IPS DF 6.9 (cell line): ENCODE measurements at places on chromosomes 12 and 14.

GRCh38 chr12:100403446-100403845, 46.6 kb downstream of the SLC17A8 start:
- no peak for DNase-seq

GRCh38 chr12:108213871-108214445, 84.9 kb downstream of the WSCD2 start:
- no peak for DNase-seq

GRCh38 chr14:58690801-58691516, 53.2 kb downstream of the DACT1 start:
- DNase-seq, result no peak

DNA sequence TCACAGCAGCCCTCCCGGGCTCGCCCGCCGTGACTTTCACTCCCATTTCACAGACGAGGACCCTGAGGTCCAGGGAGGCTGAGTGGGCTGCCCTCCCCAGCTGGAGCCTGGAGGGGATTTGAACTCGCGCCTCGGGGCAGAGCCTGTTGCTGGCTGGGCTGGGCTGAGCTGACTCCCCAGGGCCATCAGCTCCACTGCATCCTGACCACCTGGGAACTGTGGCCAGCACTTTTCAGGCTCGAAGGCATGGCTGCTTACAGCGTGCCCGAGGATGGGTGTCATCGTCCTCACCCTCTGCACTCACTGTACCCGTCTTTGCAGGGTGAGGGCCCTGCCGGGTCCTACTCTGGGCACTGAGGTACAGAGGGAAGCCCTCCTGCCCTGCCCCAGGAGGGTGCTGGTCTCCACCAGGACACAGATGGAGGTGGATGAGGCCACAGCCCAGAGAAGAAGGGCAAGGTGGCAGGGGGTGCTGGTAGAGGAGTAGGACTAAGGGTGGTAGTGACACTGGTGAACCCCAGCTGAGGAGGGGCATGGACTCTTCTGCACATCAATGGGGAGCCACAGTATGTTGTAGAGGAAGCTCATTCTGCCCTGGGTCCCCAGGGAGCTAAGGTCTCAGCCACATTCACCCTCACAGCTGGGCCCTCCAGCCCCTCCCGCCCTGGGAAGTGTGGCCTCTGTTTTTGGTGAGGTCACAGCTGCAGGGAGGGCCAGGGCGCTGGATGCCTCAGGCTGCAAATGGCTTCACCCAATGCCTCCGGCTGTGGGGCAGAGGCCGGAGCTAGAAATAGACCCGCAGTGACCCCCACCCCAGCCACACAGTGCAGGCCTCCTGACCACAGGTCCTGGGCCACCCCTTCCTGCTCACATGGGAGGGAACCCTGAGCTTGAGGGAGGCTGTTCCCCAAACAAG, 365.1 kb upstream of the SFSWAP start:
- DNase-seq, result no peak

DNA sequence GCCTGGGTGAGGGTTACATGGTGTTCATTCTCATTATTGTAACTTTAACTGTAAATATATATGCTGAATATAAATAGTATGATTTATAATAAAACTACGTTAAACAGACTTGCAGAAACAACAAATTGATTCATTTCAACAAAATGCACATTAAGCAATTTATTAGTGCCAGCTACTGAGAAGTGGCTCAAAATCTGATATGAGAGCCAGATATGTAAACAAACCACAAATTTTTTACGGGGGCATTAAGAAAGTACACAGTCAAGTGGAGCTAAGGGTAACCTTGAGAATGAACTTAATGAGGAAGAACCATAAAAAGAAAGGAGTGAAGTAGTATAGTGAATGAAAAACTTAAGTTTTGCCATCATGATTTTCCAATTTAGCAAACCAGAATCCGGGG, 40.3 kb downstream of the CEP128 start:
- DNase-seq, result no peak

DNA sequence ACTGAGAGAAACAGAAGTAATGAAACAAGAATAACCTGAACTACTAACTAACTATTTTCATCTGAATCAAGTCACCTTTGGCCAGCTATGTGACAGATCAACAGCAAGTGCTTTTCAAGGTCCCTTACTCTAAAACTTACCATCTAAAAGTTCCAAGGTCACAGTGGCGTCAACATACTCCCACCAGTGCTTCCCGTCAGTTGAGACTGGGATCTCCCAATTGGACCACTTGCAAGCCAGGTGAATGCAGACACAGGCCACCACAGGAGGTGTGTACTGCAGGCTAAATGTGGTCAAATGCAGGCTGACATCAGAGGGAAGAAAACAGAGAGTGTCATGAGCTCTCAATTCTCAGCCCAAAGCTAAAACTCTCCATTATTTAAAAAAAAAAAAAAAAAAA, 13.8 kb upstream of the KANSL2 start:
- no peak for DNase-seq

- no peak for DNase-seq
These were observed 320.1 kb downstream of the DAD1 start for GRCh38 chr14:22268875-22269274.

DNA sequence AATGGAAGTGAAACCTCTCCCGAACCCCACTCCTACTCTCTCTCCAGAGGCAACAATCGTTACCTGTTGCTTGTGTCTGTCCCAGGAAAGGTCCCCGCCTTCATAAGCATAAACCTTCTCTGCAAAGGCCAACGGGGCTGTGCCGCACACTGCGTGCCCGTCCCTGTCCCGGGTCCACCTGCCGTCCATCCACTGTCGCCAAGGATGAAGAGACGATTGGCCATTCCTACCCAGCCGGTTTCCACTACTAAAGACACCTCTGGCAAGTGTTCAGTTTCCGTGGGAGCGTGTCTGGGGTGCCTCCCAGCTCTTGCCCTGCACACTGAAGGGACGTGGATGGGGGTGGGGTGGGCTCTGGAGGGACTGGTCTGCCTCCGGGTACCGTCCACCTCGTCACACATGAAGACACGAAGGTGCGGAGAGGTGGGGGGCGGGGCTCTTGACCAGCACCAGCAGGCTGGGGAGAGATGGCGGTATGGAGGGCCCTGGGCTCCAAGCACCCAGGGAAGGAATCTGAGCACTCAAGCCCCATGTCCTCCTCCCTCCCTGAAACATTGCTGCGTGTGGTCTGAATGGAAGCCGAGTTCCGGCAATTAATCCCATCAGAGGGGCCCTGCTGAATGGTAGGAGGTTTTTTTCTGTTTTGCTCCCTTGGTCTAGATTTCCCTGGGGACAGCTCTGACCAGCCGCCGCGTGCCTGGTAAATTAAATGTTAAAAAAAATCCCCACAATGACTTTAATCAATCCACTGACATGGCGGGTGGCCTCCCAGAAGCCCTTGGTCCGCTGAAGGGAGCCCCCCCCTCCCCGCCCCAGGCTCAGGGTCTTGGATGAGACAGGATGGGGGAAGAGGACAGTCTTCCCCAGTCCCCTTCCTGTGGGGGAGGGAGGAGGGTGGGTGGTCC, 4.1 kb upstream of the KIF26A start:
- DNase-seq, result no peak

GRCh38 chr12:116713527-116713926, 24.3 kb downstream of the SPRING1 start:
- no peak for DNase-seq

DNA sequence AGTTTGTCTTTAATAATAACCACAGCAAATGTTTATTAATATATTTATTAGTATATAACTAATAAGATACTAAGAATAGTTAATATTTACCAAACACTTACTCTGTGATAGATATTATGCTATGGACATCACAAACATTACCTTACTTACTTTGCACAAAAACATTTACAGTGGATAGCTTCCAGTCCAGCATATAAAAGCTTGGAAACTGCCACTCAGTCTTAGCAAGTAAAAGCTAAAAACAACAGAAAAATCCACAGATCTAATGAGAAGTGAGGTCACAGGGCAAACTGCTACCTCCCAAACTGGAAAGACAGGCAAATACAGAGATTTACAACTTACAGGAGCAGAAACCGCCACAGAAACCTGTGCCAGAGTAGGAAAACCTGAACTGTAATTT, 99.8 kb downstream of the METTL25 start:
- DNase-seq, result no peak

DNA sequence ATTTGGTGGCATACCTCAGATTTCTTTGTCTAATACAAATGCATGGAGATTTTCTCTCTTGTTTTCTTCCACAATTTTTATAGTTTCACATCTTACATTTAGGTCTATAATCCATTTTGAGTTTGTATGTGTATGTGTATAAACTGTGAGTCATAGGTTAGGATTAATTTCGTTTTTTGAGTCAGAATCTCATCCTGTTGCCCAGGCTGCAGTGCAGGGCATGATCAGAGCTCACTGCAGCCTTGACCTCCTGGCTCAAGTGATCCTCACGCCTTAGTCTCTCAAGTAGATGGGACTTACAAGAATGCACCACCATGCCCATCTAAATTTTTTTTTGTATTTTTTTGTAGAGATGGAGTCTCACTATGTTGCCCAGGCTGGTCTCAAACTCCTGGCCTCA, 71.6 kb downstream of the OTOGL start:
- no peak for DNase-seq

DNA sequence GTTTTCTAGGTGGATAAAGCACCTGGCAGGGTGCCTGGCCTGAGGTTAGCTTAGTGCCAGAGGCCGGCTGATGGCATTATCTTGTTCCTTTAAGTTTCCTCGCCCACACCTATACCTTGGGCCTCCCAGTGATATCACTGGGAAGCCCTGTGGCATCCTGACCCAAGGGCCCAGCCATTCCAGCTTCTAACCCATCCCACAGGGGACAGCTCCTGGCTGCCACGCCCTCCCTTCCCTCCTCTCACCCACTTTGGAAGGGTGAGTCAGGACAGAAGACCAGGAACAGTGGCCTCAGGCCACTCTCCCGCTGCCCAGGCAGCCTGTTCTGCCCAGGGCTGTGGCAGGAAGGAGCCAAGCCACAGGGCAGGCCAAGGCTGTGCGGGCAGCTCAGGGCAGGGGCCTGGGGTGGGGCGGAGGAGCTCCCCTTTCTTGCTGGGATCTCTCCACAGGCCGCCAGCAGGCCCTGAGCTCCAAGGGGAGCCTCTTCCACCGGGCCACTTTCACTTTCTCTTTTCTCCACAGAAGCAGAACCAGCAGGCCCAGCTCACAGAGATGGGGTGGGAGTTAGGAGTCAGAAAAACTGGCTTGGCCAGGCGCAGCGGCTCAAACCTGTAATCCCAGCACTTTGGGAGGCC, 75.1 kb downstream of the IRF2BPL start:
- DNase-seq, result no peak

- DNase-seq, result no peak
These were observed 58.3 kb upstream of the ISM2 start for GRCh38 chr14:77556946-77557345.

DNA sequence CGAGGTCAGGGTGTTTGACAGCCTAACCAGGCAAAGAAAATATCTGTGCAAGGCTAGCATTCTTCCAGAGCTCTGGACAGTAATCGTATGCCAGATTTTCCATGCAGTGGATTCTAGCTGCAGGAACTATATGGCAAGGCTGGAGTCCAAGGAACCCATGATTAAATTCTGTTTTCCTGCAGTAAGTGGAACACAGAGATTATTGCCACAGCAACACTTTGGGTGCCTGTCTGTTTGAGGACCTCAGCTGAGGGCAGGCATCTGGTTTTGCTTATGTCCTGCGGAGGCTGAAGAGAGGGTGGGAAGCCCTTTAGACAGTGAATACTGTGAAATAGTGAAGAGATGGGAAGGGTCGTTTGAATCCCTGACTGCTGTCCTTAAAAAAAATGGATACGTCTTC, 104.4 kb downstream of the DAD1 start:
- no peak for DNase-seq

- no peak for DNase-seq
These were observed 14.2 kb upstream of the FZD10 start for GRCh38 chr12:130147875-130148596.

- DNase-seq, result no peak
These were observed 110.8 kb downstream of the SEC23A start for GRCh38 chr14:38992067-38992844.

DNA sequence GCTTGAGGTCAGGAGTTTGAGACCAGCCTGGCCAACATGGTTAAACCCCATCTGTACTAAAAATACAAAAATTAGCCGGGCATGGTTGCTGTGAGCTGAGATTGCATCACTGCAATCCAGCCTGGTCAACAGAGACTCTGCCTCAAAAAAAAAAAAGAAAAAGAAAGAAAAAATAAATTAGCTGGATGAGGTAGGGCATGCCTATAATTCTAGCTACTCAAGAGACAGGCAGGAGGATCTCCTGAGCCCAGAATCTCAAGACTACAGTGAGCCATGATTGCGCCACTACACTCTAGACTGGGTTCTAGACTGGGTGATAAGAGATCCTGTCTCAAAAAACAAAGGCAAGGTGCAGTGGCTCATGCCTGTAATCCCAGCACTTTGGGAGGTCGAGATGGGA, 16.9 kb downstream of the PPP4R3A start:
- no peak for DNase-seq
